Right lobe of liver (tissue), 6 donors: ENCODE measurements at places on chromosomes 4 and X.

GRCh38 chr4:85548841-85549240 is 73.9 kb downstream of the ARHGAP24 start:
- DNase-seq, result no peak

- no peak for DNase-seq
Observed at GRCh38 chr4:15766821-15767220, 11.3 kb upstream of the CD38 start.

- DNase-seq, result no peak
Observed at GRCh38 chr4:54268151-54268550, 39.1 kb downstream of the PDGFRA start.

DNA sequence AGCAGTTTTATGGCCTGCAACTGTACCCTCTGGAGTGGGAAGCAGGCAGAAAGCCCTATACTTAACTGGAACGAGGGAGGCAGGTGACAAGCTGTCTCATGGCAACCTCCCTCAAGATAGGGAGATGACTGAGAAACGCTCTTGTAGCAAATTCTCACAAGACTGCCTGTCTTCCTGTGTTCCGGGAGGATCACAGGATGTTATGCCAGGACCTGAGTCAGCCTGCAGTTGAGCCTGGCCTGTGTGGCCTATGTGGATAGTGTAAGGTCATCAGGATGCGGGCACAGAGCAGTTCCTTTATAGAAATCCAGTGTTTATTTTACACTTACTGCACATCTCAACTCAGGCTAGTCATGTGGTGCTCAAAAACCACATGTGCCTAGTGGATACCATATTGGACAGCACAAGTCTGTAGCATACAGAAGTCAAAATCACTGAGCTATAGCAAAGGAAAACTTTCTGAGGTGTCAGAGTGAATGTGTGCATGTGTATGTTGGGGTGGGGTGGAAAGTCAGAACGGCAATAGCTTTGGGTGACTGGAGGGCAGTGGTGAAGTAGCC is 25.2 kb downstream of the TAF7L start:
- no peak for DNase-seq

- no peak for DNase-seq
Observed at GRCh38 chrX:13898083-13898482, 81.2 kb upstream of the GPM6B start.

GRCh38 chr4:10456595-10457254 is 501 bp downstream of the ZNF518B start:
- DNase-seq, result peak; percentile 50

DNA sequence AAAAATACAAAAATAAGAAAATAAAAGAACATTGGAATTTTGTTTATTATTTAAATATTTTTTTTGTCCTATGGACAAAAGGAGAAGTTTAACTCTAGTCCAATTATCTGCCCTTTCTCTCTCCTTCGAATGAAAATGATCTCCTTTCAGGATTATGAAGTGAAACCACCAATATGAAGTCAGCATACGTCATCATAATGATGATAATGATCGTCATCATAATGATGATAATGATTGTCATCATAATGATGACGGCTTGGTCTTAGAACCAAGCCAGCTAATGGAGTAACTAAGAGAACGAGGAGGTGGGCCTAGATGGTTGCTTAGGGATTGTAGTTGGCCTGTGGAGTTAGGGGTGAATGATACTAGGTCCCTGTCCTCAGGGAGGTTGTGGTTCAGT is 21.9 kb upstream of the LINC00632 start:
- no peak for DNase-seq

- no peak for DNase-seq
Observed at GRCh38 chrX:130771648-130772047, 131.4 kb downstream of the ENOX2 start.

DNA sequence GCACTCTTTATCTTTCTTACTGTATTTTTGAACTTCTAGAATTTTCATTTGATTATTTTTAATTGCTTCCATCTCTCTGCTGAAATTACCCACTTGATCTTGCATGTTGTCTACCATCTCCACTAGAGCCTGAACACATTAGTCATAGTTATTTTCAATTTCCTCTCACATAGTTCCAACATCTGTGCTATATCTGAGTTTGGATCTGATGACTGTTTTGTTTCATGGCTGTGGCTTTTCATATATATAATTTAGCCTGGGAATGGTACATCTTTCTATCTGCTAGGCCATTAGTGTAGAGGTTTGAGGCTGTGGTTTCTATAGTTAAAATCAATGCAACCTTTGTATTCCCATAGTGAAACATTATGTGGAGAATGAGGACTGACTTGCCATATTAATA is 33.2 kb downstream of the NPY2R start:
- no peak for DNase-seq

GRCh38 chrX:18793601-18794089 is 86.2 kb downstream of the PPEF1 start:
- no peak for DNase-seq

- DNase-seq, result no peak
Observed at GRCh38 chrX:74924449-74925224, 615 bp downstream of the NEXMIF start.

DNA sequence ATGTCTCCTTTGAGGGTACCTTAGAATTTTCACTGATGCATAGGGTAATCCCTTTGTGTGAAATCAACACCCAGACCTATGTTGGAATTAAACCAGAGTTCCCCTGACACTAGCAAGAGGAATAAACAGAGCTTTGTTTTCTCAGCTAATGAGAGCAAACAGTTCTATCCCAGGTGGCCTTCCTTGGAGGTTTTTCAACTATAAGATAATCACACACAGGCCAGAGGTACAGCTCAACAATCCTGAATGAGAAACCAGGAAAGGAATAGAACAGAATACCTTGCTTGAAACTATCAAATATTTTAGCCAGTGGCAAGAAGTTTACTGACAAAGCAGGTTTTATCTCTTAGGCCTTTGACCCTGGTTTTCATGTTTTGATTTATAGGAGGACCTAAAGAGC is 100.2 kb downstream of the OTC start:
- no peak for DNase-seq

GRCh38 chrX:110403441-110404238 is 45.0 kb downstream of the RTL9 start:
- DNase-seq, result no peak

DNA sequence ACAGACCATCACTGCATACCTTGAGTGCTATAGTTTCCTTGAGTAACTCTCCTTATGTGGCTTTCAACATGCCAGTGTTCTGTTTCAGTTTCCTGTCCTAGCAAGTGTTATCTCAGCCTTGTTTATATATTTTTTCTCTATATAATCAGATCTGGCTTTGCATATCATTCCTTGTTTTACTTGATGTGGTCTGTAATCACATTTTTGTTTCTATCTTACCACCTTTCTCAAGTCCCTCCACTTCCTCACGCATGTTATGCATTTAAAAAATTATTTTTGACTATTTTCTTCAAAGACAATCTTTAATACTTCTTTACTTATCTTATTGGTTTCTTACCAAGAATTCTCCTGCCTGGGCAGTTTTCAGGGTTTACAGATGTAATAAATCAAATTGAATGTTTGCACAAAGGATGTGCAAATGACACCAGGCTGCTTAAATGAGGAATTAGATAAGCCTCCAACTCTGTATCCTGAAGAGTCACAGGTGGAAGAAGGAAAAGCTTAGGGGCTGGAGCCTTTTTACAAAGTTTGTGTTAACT is 351.2 kb downstream of the BMPR1B start:
- DNase-seq, result no peak

DNA sequence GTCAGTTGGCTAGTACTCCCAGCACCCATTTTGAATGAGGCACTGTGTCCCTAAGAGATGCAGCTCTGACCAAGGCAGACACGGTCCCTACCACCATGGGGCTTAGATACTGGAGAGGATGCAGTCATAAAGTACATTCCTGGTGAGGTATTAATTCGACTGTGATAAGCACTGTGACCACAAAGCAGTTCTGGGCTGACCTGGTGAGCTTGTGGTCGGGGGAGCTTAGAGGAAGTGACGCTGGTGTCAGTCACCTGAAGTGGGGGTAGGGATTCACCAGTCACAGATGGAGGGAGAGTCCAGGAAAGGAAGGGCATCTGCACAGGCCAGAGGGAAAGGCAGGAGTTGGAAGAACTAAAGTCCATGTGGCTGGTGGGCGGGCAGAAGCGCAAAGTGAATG is 15.8 kb upstream of the CLTRN start:
- no peak for DNase-seq

DNA sequence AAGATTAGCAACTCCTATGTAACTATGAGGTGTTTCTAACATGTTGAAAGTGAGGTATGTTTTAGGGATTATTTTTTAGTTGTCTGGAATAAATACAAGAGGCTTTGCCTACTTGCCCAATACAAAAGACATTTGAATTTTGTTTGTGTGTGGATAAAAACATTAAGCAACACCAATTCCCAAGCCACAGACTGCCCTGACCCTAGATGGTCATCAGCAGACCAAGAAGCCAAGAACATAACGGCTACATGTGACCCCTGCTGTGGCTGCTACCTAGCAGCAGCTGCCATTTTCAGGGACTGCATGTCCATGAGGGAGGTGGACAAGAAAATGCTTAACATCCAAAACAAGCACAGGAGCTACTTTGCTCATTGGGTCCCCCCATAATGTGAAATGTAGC is 70.5 kb upstream of the QRFPR start:
- no peak for DNase-seq

DNA sequence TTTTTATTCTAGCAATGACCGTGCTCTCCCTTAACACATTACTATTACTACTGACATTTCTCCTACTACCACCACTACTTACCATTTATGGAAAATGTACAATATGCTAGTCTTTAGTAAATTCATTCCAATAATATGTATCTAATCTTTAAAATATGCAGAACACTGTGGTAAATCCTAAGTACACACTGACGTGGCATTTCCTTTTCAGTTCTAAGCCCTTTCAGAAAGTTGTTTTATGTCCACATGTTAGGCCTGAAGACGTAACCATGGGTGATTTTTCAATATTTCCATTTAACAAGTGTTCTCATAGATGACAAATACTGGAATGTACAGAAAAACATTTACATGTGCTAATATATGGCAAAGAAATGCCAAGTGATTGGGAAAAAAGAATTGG is 268.6 kb upstream of the SLIT2 start:
- no peak for DNase-seq

- DNase-seq, result no peak
Observed at GRCh38 chrX:19789376-19789775, 98.0 kb downstream of the SH3KBP1 start.

- no peak for DNase-seq
Observed at GRCh38 chr4:113869743-113870375, 108.3 kb upstream of the CAMK2D start.

- no peak for DNase-seq
Observed at GRCh38 chr4:65623506-65623905, 46.8 kb downstream of the EPHA5 start.

DNA sequence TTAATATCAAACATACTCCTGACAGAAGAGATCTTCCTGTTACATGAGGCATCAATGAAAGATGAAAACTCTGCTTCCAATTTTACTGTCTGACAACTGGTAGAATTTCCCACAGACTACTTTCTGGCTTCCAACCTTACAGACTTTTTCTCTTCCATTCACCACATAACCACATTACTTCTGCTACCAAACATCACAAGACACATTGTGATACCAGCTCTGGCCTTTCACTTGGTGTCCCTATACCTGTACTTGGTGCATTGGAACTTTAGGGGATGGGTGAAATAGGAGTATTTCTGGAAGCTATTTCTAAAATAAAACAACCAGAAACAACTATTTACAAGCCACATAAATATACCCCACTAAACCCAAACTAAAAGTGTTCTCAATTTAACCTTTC is 20.5 kb downstream of the AMTN start:
- DNase-seq, result no peak

- DNase-seq, result no peak
Observed at GRCh38 chr4:40327340-40327739, 7.8 kb upstream of the CHRNA9 start.

DNA sequence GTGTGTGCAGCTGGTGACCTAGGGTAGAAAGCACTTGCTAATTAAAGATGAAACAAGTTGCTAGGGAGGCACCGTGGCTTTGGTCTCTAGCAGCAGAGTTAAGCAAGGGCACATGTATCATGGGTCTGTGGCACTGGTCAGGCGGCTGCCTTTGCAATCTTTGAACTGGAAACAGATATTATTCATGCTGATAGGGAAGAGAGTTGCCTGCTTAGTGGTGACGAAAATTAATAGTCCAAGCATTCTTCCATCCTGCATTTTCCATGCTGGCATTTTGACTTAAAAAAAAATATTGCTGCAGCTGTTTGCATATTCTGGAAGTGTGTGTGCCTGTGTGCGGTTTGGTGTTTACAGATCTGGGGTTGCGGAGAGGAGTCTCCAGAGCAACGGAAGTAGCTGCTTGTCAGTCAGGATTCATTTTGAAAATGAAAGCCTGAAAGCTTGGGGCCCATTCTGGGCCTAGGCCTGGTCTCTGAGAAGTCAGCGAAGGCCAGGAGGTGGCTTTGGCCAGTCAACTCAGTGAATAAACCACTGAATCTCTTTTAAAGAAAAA is 2.3 kb upstream of the SOWAHD start:
- DNase-seq, result no peak

- DNase-seq, result no peak
Observed at GRCh38 chr4:77124576-77124975, 32.4 kb upstream of the CCNG2 start.

- DNase-seq, result no peak
Observed at GRCh38 chrX:15398874-15399273, 14.7 kb upstream of the VEGFD start.

GRCh38 chr4:24137671-24138601 is 248.1 kb upstream of the PPARGC1A start:
- peak; percentile 43 for DNase-seq

GRCh38 chr4:148542922-148543623 is 100.9 kb upstream of the NR3C2 start:
- no peak for DNase-seq

DNA sequence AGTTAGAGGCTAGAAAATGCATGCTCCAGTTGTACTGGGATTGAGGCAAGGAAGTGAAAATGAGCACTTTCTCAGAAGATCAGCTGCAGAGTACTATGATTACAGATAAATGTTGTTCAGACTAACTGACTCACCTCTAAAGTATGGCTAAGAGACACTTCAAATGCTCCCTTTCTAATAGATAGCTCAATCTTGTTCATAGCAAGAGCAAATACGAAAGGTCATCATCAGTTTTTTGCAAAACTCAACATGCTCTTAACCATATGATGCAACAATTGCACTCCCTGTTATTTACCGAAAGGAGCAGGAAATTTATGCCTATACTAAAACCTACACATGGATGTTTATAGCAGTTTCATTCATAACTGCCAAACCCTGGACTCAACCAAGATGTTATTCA is 838.4 kb upstream of the INTU start:
- no peak for DNase-seq

DNA sequence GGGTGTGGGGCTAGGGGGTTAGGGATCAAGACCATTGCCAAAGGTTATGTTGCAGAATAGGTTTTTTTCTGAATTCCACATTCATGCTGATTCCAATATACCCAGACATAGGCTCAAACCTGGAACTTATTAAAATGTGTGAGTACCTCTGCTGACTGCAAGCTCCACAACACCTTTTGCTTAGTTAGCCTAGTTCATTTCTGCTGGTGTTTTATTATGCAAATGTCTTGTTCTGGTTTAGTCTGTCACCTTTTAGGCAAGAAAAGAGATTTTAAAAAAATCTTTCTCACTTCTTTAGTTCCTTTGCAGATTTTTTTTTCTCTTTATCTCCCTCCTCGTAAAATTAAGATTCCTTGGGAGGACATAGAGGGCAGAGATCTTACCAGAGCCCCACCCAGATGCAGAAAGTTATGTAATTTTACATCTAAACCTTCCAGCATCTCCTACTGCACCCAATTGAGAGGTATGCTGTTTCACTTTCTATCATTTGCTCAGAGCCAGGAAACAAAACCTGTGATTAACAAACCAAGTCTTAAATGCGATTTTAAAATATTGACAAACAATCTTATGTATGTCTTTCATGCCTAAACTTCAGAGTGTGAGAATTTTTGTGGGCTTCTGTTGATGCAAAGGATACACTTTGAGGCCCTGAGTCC is 190.7 kb upstream of the CLNK start:
- DNase-seq, result no peak
